ENCODE measurements at places on chromosomes 7 and 10. TPM values are rescaled to one million over a fixed set of nuclear protein-coding genes. Genes with fewer than 3 reads are reported as not detected.

ALOX5 gene
- total RNA-seq: not detected

HERPUD2 gene
- total RNA-seq: 29.7 TPM

SFTPA2 gene
- not detected for total RNA-seq

UCN3 gene
- not detected for total RNA-seq

FOXI2 gene
- total RNA-seq: not detected

Measured in smooth muscle cell of bladder (primary cell).